AG09309 (cell line): ENCODE measurements at places on chromosomes 16 and 17.

GRCh38 chr16:56193951-56194726, 2.9 kb downstream of the GNAO1 start:
- DNase-seq, result no peak

DNA sequence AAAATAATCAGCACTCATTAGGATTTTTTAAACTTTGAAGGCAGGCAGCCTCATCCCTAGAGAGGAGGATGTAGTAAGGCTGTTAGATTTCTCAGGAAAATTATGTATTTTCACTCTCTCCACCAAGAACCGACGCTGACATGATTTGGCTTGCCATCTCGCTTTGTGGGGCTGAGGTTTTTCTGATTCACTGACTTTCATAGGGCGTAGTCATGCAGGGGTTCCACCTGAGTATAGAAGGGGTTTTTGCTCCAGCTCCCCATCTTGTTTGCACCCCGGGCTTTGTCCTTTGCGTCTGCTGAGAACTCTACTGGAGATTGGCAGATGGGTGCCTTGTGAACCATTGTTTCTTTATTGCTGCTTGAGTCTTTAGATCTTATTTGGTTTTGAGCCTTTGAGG, 20.2 kb downstream of the TOM1L1 start:
- DNase-seq, result no peak

GRCh38 chr16:53503991-53504663, 1.1 kb upstream of the AKTIP start:
- no peak for DNase-seq

DNA sequence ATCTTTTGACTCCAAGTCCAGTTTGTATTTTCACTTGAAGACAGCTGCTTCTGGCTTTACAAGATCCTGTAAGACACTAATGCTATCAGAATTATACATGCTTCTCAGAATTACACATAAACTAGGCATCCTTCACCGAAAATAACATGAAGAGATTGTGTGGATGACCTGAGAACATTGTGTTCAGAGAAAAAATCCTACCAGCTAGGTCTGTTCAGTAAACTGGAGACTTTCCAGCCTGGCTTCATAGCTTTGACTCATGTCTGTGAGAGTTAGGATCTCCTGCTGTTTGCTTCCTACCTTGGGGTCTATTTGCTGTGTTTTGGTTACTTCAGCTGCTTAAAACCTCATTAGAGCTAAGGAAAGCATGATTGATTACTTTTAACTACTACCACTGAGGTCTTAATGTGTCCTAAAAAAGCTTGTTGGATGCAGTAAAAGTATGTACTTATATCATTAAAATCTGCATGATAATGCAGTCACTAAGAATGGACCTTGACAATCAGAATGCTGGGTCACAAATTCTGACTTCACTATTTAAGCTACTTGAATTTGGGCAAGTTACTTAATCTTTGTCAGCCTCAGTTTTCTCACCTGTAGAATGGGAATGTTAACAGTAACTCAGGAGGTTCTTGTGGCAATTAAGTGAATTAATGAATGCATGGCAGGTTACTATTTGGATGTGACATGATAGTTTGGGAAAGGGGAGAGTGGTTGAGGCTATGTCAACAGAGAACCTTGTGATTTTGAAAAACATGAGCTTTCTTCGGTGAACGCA, 8.0 kb upstream of the MYH13 start:
- no peak for DNase-seq

DNA sequence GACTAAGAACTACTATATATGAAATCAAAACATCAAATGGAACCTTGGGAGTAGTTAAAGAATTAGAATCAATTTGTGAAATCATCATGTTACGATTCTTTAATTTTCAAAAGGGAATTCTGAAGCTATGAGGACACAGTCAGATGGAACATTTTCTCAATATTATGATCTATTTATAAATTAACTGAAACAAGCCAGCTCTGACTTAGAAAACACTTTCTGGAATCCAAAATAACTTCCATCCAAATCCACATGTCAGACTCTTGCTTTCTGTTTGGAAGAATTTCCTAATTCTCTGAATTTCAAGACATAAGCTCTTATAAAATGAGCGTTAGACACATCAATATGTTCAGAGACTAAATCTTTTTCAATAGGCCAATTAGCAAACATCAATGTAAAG, 737.7 kb upstream of the SOX9 start:
- DNase-seq, result no peak

- DNase-seq, result no peak
These were observed 16.7 kb downstream of the CCDC40 start for GRCh38 chr17:80053102-80053501.

- DNase-seq, result no peak
These were observed 17.3 kb downstream of the DNAH17 start for GRCh38 chr17:78559749-78560368.

DNA sequence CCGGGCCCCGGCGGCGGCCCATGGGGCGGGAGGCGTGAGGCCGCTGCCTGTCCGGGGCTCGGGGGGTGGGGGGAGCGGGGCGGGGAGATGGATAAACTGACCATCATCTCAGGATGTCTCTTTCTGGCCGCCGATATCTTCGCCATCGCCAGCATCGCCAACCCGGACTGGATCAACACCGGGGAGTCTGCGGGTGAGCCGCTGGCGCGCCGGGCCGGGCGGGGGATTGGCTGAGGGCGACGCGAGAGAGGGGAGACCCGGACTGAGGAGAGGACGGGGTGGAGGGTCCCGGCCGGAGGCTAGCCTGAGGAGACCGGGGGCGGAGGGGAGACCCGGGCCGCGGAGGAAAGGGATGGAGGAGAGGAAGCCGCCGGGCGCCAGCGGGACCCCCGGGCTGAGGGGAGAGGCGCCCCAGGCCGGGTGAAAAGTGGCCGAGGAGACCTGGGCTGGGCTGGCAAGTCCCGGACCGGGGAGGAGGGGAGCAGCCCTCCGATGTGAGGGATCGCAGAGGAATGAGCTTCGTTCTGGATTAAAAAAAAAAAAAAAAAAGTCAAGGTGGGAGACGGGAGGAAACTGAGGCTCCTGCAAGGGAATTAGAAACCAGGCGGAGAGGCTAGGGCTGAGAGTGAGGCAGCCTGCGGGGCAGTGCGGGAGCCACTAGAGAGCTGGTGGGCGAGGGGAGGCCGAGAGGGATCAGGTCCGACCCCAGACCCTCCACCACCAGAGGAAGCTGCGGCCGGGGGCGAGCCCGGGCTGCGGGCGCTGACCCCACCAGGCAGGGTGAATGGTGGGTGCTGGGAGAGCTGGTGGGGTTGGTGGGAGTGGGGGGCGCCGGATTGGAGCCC, 526 bp downstream of the MOSMO start:
- no peak for DNase-seq

- DNase-seq, result no peak
These were observed 13.9 kb upstream of the OR1F1 start for GRCh38 chr16:3173892-3174617.

DNA sequence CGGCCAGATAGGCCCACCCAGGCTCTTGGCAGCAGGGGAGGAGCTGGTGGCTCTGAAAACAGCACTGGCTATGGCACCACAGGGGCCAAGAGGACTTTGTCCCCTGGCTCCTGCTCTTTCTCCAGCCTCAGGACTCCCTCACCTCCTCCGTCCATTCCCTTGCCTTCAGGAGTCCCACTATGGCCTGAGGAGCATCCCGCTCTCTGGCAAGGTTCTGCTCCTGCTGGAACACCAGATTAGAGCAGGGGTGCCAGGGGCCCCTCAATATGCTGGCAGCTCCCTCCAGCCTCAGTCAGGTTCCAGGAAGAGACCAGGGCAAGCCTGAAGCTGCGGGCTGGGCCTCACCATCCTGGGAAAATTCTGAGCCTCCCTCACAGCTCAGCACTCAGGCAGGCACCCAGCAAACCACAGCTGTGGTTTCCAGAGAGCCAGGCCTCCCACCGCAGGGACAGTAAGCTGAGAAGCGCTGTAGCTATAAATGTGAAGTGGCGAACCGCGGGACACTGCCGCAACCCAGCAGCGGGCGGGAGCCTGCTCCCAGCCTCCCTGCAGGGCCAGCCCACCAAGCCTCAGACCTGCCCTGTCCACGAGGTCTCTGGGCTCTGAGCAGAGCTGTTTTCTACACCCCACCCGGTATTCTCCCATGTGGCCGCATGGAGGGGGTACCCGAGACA, 25.7 kb downstream of the C17orf100 start:
- peak; percentile 23 for DNase-seq

DNA sequence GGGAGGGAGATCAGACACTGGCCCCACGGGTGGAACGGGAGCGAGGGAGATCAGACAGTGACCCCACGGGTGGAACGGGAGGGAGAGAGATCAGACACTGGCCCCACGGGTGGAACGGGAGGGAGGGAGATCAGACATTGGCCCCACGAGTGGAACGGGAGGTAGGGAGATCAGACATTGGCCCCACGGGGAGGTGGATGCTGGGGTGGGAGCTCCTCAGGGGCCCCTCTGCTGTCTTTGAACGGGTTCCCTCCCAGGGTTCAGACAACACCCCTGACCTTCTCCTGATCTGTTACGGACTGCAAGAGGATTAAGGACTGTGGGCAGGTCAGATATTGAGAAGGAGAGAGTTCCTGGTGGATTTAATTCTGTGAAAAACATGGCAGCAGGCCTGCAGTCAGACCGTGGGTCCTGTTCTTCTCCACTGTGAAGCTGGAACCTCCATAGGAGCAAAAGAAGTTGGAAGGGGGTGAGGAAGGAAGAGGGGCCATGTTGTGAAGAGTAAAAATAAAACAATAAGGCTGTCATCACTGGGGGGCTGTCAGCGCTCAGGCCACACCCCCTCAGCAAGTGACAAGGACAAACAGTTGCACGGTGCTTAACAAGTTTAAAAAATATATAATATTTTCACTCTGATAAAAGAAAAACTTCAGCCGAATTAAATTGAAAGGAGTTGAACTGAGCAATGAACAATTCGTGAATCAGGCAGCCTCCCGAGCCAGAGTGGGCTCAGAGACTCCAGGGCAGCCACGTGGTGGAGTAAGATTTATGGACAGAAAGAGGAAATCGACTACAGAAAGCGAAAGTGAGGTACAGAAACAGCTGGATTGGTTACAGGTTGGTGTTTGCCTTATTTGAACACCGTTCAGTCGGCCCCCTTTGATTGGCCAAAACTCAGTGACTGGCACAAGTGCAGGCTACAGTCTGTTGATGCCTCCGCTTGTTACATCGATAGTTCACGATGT, 348.7 kb upstream of the TNRC6C start:
- no peak for DNase-seq

GRCh38 chr17:37543637-37544052, 54.0 kb downstream of the DUSP14 start:
- peak; percentile 64 for DNase-seq

- DNase-seq, result no peak
These were observed 14.2 kb downstream of the BANP start for GRCh38 chr16:87965417-87965816.

DNA sequence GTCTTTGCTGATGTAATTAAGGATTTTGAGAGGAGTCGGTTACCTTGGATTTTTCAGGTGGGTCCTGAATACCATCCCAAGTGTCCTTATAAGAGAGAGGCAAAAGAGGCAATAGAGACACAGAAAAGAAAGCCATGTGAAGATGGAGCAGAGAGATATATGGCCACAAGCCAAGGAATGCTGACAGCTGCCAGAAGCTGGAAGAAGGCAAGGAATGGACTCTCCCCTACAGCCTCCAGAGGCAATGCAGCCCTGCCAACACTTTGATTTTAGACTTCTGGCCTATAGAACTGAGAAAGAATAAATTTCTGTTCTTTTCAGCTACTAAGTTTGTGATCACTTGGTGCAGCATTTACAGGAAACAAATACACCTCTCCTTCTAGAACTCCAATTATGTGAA, 8.2 kb upstream of the RNFT1 start:
- DNase-seq, result no peak

DNA sequence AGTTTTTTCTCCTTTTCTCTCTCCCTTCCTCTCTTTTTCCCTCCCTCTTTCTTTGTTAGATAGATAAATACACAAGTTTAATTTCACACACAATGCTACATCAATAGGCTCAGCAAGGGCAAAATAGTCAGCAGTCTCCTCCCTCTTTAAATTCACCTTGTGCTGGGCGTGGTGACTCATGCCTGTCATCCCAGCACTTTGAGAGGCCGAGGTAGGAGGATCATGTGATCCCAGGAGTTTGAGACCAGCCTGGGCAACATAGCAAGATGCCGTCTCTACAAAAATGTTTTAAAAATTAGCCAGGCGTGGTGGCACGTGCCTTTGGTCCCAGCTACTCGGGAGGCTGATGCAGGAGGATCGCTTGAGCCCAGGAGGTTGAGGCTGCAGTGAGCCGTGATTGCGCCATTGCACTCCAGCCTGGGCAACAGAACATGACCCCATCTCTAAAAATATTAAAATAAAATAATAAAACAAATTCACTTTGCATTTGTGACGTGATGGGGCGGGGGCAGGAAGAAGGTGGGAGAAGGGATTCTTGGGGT, 27.4 kb downstream of the IL21R start:
- DNase-seq, result no peak

DNA sequence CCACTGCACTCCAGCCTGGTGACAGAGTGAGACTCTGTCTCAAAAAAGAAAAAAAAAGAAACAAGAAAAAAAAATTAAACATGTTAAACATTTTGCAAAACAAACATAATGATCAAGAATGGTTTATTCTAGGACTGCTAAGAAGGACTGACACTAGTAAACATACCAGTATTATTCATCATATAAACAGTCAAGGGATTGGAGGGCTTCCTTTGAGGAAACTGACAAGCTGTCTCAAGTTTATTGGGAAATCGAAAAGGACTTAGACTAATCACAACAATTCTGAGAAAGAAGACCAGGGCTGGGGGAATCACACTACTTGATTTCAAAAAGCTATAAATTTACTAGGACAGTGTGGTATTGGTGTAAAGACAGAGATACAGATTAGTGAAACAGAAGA, 75.5 kb downstream of the MYH10 start:
- DNase-seq, result no peak

- peak; percentile 21 for DNase-seq
These were observed 15.9 kb downstream of the CHAD start for GRCh38 chr17:50452630-50453300.

GRCh38 chr16:23353440-23353839, 51.3 kb downstream of the SCNN1B start:
- no peak for DNase-seq

DNA sequence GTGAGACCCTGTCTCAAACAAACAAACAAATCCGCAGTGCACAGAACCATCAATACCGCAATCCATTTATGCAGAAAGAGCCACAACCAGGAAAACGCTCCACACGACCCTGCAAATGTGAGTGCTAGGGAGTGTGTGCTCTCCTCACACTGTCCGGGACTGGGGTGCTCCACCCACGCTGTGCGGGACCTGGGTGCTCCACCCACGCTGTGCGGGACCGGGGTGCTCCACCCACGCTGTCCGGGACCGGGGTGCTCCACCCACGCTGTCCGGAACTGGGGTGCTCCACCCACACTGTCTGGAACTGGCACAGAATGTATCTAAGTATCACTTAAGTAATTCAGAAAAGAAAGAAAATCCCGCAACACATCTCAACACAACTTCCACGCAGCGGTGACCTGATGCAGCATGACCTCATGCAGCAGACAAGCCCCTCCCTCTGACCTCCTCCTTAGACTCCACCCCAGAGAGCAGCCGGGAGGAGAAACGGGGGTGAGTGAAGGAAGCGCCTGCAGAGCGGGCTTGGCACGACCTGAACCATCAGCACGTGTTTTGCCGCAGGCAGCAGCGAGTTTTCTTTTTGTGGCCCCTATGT, 38.5 kb downstream of the ZNF276 start:
- no peak for DNase-seq
